ENCODE measurements at places on chromosomes 6 and 20. TPM values are rescaled to one million over a fixed set of nuclear protein-coding genes. Genes with fewer than 3 reads are reported as not detected.

DNA sequence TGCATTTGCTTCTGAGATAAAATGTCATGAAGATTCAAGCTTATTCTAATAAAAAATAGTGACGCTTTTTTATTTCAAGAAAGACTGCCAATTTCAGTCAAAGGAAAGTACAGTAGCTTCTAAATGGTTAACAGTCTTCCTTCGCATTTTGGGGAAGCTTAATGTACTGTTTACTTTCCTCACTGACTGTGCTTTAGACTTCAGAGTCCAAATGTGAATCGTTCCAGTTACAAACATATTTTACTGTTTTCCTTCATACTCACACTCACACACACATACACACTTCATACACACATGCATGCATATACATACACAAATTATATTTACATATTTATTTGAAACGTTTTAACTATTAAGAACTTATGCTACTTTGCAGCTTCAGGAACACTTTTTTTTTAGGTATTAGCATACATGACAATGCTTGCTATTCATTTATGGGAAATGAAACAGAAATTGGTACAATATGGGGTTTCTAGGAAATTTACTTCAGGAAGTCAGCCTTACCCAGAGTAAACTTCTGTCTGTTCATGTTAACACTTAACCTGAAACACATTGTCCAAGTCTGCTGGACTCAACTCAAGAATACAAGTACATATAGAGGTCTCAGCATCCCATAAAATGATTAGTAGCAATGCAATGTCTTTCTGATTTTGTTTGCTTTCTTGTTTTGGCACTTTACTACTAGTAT, 145.4 kb downstream of the RPS12 start:
- no peak for DNase-seq

CALHM5 gene
- 8.7 TPM for total RNA-seq

GRCh38 chr6:4849226-4850022, 73.2 kb downstream of the CDYL start:
- no peak for DNase-seq

SCRT2 gene
- not detected for total RNA-seq

Measured in H4 (cell line).